ENCODE measurements at places on chromosomes 5 and 9. TPM values are rescaled to one million over a fixed set of nuclear protein-coding genes. Genes with fewer than 3 reads are reported as not detected.

IFNB1 gene
- total RNA-seq, result not detected

GRM6 gene
- total RNA-seq, result not detected

IL12B gene
- not detected for total RNA-seq

SLC12A7 gene
- total RNA-seq, result 32.2 TPM

SCGB3A2 gene
- not detected for total RNA-seq

ABLIM3 gene
- total RNA-seq, result 19.5 TPM

BBLN gene
- total RNA-seq, result 26.3 TPM

GRXCR2 gene
- not detected for total RNA-seq

CARTPT gene
- total RNA-seq, result not detected

Measured in dermis microvascular lymphatic vessel endothelial cell (primary cell).